ENCODE measurements at places on chromosomes 11 and 22.

GRCh38 chr11:45610627-45611026, 54.8 kb downstream of the CHST1 start:
- DNase-seq = no peak

DNA sequence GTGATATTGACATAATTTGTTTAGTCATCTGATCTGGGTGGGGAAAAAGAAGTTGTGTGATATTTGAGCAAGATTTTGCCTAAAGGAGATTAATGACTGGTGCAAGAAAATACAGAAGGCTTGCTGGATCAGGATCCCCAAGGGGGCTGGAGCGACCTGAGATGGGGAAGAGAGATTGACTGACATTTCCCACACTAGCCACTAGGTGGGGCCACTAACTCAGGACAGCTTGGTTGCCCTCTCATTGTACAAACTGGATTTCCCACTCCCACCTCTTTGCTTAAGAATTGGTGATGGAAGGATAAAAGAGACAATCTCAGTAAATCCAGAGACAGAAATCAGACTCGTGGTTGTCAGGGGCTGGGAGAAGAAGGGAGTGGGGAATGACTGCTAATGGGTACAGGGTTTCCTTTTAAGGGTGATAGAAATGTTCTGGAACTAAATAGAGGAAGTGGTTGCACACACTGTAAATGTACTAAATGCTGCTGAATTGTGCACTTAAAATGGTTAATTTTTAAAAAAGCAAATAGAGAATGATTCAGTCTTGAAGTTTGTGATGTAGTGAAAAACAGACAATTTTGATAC, 50.7 kb downstream of the CTTN start:
- DNase-seq = no peak

DNA sequence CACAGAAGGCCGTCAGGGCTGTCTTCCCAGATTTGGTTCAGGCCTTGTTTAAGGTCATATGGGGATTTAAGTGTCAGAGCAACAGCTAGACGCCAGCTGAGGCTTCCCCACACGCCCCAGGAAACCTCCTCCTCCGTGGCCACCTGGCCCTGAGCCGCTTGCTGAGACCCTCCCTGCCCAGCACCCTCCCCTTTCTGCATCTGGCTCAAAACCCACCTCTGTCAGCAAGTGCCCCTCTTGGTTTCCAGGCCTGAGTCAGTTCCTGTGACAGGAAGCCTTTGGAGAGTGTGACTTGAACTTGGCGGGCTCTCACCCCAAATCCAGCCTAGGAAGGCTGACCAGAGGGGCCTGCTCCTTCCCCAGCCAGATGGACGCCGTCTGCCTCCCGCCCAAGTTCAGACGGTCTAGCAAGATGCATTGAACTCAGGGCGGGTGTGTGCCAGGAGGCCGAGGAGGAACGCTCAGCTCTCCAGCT, 561 bp downstream of the FXYD2 start:
- no peak for DNase-seq

DNA sequence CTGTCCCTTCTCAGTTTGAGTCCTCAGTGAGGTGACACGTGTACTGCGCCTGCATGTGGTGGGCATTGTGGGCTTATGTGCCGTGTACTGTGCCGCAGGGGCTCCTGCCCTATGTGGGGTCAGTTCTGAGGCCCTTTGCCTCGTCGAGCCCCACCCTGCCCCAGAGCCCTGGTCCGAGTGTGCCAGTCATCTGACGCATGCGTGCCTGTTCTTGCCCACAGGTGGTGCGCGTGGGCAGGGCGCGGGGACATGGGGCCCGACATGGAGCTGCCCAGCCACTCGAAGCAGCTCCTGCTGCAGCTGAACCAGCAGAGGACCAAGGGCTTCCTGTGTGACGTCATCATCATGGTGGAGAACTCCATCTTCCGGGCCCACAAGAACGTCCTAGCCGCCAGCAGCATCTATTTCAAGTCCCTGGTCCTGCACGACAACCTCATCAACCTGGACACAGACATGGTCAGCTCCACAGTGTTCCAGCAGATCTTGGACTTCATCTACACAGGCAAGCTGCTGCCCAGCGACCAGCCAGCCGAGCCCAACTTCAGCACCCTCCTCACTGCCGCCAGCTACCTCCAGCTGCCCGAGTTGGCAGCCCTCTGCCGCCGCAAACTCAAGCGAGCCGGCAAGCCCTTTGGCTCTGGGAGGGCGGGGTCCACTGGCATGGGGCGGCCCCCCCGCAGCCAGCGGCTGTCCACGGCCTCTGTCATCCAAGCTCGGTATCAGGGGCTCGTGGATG, 22.3 kb upstream of the TMEM191C start:
- no peak for DNase-seq

GRCh38 chr11:35541621-35542375, 16.4 kb upstream of the PAMR1 start:
- DNase-seq = no peak

DNA sequence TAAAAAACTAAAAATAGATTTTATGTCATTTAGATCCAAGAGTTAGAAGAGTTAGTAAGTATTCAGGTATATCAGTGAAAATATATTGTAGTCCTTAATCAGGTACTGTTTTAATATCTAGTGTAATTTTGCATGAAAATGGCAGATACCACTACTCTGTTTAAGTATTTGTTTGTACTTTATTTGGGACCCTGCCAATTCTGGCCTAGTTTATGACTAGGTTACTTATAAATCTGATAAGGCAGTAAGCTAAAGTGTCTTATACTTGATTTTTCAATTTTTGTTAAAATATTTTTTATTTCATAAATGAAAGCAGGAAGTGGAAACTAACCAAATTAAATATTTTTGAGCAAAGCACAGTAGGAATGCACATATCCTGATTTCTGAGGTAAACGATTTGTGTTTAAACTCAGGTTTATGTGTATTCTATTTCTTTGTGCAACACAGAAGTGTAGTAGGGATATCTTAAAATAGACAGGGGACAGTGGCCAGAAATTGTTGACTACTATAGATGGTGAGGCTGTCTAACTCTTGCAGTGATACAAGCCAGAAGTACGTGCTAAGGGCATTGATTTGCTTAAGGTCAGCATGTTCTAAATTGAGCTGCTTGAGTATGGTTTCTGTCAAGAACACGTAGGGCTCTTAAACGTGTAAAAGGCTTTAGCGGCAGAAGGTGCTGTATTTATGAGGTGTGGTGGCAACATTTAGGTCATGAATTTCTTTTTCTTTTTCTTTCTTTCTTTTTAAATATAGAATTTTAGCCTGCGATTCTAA, 34.0 kb downstream of the HIPK3 start:
- DNase-seq = no peak

DNA sequence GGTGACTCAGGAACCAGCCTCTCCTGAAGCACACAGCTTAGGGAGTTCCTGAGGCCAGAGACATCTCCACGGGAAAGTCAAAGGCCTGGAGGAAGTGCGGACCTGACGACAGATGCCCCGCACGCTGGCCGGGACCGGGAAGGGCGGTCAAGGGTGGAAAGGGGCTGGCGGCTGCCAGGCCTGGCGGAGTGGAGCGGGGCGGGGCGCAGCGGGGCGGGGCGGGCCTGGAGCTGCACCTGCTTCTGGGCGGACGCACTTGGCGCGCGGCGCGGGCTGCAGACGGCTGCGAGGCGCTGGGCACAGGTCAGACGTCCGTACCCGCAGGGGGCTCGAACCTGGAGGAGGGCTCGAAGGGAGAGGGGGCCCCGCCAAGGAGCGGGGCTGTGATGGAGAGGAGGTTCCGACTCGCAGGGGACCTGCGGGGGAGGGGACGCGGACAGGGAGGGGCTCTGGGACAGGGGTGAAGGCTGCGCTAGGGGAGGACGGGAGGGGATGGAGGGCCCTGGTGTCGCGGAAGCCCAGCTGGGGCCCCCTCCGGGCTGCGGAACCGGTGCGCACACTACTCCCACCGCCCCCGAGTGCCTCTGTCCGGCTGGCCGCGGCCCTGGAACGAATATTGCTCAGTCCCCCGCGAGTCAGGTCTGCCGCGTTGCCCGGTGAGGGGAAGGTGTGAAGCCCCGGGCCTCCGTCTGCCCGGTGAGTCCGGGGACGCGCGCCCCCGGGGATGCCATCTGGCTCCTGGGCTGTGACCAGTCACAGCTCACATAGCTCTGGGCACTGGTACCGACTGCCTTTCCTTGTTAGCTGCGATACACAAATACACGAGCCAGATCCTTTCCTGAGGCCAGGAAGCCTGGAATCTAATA, at the start of gene TMEM45B:
TMEM45B (plus strand) TSS at position 253 of the 866 bp plus-strand sequence. CDS start 36,635 bp downstream, outside the sequence.
- DNase-seq = no peak

GRCh38 chr11:44557464-44557863, 8.0 kb upstream of the CD82 start:
- DNase-seq = no peak

- no peak for DNase-seq
These were observed 5.4 kb downstream of the LRRC32 start for GRCh38 chr11:76665172-76665571.

- no peak for DNase-seq
These were observed 169.1 kb downstream of the RRAS2 start for GRCh38 chr11:14189874-14190273.

DNA sequence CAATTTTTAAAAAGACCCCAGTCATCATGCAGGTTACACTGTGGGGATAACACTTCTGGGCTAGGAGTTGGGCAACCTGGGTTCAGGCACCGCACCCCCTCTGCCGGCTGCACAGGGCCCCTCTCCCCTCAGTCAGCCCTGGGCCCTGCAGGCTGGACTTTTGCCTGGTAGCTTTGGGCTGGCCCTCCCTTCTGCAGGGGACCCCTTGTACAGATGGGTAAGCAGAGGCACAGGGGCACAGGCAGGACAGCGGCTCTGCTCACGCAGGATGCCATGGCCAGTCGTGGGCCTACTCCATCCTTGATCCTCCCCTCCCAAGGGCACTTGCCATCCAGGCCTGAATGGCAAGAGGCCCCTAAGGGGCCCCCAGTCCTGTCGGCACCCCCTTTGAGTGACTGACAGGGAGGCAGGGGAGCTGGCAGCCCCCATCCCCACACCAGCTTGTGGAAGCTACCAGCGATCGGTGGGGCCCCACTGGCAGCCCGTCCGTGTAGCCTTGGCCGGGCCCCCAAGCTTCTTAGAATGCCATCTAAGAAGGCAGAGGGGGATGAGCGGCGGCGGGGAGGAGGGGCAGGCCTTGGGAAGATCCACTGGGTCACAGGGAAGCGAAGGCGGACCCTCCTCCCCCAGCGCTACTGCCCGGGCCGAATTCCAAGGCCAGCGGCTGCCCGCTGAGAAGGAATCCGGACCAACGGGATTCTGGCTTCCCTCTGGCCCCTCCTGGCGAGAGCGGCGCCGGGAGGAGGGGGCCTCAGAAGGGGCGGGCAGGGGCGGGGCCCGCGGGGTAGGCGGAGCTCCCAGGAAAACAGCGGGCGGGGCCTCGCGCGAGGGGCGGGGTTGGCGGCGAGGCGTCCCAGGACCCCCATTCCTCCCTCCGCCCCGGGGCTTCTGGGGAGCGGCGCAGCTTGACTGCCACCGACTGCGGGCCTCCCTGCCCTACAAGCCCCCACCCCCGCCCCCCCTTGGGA, 6.8 kb upstream of the CHKA start:
- no peak for DNase-seq

- DNase-seq = no peak
These were observed 10.9 kb downstream of the OMP start for GRCh38 chr11:77113382-77114088.

GRCh38 chr11:121086866-121087265, 14.2 kb upstream of the TECTA start:
- no peak for DNase-seq

GRCh38 chr11:131044851-131045250, 128.6 kb upstream of the SNX19 start:
- no peak for DNase-seq

- no peak for DNase-seq
These were observed 50.7 kb downstream of the PRR5L start for GRCh38 chr11:36346562-36347383.

DNA sequence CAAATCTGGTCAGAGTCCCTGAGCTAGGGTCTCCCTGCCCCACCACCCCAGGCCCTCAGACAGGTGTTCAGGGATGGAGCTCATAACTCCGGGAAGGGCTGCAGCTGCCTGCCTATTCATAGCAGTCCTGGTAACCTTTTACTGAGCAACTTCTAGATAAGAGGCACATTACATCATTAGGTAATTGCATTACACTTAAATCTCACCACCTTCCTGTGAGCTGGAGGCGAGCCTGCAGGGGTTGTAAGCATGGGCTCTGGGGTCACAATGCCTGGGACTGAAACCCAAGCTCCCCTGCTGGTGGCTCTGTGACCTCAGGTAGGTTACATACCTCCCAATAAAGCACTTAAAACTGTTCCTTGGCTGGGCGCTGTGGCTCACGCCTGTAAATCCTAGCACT, 22.5 kb downstream of the TP53I11 start:
- no peak for DNase-seq

DNA sequence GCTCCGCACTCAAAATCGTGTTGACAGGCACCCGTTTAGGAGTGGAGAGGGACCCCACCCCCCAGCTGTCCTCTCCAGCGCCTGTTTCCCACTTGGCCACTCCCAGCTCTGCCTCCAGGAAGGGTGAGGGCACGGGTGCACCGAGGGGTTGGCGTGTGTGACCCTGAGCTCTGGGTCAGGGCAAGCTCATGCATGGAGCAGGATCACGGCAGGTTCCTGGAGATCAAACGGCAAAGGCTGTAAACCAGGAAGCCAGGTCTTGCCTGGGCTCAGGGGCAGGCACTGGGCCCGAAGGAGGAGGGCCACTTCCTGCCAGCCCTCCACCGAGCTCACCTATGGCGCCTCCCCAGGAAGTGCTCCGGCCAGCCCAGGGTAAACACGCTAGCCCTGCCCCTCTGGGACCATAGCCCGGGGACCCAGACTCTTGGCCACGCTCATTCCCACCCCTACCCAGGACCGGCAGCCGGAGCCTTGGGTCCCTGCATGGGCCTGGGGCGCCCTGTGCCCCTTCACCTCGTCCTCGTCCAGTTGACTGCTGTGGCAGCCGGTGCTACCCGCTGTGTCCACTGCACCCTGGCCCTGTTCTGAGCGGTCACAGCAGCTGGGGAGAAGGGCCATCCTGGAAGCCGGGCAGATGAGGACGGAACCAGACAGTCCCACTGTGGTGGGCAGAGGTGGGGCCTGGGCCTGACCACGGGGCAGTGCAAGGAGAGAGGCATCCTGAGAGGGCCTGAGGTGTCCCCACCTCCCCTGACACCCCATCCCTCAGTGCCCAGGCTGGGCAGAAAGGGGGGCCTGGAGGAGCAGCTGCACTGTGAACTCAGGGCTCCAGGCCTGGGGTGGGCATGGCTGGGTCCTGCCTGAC, 1.0 kb upstream of the EPS8L2 start:
- DNase-seq = no peak

Measured in stimulated activated CD8-positive, alpha-beta memory T cell treated with anti-CD3 and anti-CD28 coated beads, Interleukin-4, amount 100 ng/mL, for 4 hours (primary cell).